Ecto neural progenitor cell (in vitro differentiated cells): ENCODE measurements at places on chromosomes 6 and 20.
A peak's percentile ranks its signal among the peaks of the same experiment; 100 is the strongest.

GRCh38 chr6:15658181-15658744 lies 4.6 kb downstream of the DTNBP1 start:
- no peak for DNase-seq

DNA sequence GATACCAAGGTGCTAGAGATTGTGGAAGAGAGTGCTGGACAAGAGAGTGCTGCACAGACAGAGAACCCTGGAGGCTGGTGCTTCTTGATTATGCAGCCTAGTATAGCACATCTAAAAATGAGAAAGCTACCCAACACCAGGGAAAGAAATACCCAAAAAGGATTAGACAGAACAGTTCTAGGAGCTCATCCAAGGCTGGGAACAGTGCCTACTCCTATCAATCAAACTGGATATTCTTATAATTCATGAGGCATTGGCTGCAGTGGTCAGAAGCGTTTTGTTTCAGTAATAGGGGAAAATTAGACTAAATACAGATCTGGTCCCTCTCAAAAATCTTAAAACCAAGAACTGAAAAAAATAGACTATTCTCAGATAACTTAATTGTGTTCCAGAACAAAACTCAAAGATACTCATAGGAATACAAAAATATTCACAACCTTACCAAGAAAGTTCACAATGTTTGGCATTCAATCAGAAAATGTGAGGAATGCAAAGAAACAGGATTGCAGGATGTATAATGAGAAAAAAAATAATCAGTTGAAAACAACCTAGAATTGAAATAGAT lies 222.9 kb downstream of the EPHA7 start:
- DNase-seq = no peak

DNA sequence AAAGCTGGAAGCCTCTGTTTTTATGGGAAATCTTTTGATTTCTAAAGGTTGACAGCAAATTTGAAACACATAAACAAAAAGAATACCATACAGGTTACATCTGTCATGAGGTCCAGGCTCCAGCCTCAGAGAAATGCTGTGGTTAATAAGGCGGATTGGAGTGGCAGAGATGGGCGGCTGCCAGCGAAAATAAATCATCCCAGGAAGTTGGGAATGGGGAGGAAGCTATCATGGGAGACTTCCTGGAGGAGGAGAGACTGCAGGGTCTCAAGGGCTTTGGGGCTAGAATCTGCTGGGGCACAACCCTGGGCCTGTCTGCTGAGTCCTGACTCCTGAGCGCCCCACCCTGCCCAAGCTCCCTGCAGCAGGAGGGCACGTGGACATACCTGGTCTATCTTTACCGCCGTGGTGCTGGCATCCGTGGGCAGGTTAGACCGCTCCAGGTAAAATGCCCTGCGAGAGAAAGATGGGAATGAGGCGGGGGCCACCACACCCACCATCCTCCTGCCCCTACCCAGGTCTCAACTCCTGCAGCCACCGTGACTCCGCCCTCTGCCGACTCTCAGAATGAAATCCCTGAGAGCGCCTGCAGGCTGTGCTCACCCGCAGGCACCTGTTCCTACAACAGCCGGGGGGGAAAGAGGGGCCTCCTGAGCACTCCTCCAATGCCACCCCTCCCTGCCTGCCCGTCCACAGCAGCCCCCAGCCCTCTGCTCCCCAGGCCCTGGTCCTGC lies 197.3 kb downstream of the PREX1 start:
- no peak for DNase-seq

DNA sequence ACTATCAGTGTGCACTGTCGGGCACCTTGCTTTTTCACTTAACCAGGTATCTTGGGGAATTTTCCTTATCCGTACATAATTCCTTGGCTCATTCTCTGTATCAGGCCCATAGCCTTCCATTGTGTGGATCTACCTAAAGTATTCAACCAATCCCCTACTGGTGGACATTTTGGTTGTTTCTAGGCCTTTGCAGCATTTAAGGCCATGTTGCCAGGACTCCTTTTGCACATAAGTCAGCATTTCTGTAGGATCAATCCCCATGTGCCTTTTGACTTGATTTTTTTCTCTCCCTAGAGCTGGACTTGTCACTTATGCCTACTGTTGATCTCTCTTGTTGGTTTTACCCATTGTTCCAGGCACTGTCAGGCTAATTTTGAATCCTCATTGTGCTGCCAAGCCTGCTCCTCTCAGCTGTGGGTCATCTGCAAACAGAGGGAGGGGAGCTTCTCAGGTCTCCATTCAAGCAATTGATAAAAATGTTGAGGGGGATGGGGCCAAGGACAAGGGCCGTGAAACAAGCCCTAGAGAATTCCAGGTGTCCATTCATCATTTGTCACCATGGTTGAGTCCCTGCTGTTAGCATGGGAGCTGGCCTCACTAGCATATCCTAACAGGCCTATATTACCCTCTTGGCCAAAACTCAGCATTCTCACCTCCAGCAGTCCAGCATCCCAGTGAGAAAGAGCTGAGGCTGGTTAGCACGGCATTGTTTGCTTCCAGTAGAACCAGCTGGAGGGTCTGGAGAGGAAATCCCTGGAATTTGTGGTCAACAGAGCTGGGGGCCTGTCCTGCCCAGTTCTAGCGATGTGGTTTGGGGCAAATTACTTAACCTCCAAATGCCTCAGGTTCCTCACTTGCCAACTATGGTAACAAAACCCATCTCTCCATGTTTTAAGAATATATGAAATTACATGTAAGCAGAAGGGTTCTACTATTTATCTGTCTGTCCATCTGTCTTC lies 178.4 kb downstream of the MRPL14 start:
- no peak for DNase-seq

GRCh38 chr6:73790574-73790973 lies 94.6 kb downstream of the CD109 start:
- no peak for DNase-seq

DNA sequence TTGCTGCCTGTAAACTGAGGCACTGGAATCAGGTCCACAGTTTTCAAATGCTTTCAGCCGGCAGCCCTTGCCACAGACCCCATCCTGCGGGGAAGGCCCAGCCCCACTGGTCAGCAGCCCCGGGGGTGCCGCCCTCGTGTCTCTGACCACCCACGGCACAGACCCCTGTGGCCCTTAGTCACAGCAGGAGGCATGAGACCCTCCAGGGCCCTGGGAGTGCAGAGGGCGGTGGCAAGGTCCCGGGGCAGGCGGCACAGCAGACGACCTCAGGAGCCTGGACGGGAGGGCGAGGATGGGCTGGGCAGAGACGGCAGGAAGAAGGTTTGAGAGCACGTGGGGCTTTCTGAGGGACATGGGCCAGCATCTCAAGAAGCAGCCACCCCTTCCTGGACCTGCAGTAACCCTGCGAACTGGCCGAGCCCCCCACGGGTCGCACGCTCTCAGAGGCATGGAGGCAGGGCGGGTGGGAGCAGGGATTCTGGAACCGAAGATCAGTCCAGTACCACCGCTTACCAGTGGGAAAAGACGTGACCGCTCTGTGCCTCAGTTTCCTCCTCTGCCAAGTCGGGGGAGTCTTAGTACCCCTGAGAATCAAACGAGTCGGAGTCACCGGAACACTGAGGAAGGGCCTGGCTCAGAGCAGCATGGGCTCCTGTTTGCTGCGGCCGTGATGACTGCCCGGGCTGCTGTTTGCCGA lies 140.7 kb downstream of the TAF4 start:
- no peak for DNase-seq

DNA sequence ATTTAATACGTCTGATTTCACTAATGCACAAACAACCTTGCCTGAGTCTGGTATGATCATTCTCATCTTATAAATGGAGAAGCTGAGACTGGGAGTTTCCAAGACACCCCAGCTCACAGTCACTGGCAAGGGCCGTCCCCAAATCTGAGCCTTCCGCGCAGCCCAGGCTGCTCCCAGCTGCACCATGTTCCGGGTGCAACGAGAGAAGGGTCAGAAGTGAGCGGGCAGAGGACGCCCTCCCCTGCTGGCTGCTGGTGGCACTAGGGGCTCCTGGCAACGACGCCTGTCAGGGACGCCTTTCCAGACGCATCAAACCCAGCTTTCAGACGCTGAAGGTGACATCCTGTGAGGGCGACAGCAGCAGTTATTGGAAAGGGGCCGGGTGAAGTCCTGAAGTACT lies 115.3 kb upstream of the PROKR2 start:
- DNase-seq = no peak

DNA sequence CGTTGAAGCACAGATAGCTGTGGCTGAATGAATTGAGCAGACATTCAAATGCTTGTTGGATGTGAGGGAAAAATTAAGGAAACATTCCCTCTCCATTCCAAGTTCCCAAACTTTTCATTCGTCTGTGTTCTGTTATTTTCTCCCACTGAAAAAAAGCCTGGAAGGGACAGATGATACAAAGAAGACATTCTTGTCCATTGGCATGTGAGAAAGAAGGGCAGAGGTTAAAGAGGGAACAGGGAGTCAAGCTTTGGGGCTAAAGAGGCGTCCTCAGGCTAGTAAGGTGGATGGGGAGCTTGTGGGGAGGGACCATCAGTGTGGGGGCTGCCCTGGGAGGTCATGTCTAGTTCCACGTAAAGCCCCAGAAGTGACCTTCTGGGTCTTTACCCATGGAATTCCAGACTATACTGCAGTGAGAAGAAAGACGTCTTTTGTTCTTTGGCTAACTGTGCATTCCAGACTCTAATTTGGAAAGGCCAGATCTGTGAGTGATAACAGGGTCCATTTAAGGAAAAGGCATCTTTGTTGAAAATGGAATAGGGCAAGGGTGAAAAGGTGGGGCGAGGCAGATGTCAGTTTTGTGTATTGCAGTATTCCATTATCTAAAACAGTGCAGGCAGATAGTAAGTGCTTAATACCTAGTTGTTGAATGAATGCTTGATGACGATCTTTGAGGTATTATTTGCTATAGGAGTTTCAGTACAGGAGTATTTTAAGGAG lies 117.5 kb downstream of the SOX4 start:
- DNase-seq = peak; percentile 49

- DNase-seq = no peak
These were observed 17.1 kb upstream of the TINAG start for GRCh38 chr6:54291146-54291545.

DNA sequence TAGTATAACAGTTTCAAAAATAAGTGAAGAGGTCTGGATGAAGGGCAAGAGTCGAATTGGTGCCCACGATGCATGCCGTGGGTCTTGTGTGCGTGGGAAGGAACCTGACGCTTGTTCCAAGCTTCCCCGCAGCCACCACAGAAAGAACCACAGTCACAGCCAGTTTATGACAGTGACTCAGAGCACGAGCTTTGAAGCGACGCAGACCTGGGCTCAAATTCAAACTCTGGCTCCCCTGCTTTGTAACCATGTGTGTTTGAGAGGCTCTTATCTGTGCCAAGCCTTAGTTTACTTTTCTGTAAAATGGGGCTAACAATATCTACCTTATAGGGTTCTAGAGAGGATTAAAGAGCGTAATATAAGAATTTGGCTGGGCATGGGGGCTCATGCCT lies 65.5 kb downstream of the SYNJ2 start:
- DNase-seq = no peak

DNA sequence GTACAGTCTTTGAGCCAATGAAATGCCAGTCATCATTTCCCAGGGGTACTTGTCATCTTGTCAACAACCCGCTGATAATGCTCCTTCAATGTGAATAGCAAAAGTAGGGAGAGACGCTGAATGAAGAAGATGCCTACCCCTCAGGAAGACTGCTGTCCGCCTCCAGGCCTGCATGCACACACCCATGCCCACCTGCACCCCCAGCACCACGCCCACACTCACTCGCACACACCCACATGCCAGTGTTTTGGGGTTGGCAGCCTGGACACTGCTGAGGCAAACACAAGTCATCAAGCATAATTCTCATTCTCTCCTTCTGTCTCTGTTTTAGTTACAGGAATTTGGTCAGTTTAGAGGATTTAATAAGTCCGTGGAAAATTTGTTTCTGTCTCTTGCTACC lies 63.6 kb downstream of the SYTL3 start:
- DNase-seq = no peak

DNA sequence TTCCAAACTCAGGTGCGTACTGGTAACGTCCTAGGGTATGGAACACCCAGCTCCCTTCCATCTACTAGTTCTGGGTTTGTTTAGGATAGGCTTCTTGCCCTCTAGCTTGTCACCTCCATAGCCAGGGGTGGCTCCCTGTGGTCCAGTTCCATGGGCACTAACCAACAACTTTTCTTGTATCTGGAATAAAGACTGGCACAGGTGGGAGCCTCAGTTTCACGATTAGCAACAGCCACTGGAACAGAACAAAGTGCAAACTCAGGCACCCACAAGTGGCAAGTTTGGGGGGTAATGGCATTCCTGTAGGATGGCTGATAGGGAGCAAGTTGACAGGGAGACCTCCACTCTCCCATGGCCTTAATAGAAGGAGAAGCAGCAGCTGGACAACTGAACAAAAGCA lies 5.6 kb upstream of the APMAP start:
- DNase-seq = no peak

GRCh38 chr6:111711984-111712752 lies 106.5 kb upstream of the TRAF3IP2 start:
- DNase-seq = peak; percentile 42

GRCh38 chr20:39705032-39705431 lies 742.9 kb downstream of the DHX35 start:
- DNase-seq = no peak

DNA sequence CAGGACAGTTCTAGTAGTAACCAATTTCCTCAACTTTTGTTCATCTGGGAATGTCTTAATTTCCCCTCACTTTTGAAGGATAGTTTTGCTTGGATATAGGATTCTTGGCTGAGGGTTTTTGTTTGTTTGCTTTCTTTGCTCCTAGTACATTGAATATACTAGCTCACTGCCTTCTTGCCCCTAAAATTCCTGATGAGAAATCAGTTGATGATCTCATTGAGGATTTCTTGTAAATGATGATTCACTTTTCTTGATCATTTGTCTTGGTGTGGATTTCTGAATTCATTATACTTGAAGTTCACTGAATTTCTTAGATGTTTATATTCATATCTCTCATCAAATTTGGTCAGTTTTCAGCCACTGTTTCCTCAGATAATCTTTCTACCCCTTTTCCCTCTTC lies 49.1 kb upstream of the PRDM1 start:
- DNase-seq = no peak

- DNase-seq = no peak
These were observed 53.4 kb upstream of the UTRN start for GRCh38 chr6:144231721-144232120.

- DNase-seq = no peak
These were observed 306.1 kb upstream of the FLRT3 start for GRCh38 chr20:14643556-14643955.

- no peak for DNase-seq
These were observed 672.8 kb downstream of the GRIK2 start for GRCh38 chr6:102066301-102066700.

- no peak for DNase-seq
These were observed 22.4 kb upstream of the TMEM217 start for GRCh38 chr6:37280162-37280887.

- no peak for DNase-seq
These were observed 323.6 kb downstream of the CD83 start for GRCh38 chr6:14440940-14441781.

- DNase-seq = no peak
These were observed 198.3 kb downstream of the JARID2 start for GRCh38 chr6:15444081-15444731.

GRCh38 chr6:46781478-46782378 lies 11.5 kb upstream of the MEP1A start:
- DNase-seq = no peak

GRCh38 chr20:59047938-59048680 lies 5.5 kb upstream of the PRELID3B start:
- DNase-seq = no peak

GRCh38 chr6:2384528-2384927 lies 139.1 kb upstream of the GMDS start:
- DNase-seq = no peak
